ENCODE measurements at places on chromosomes 4 and X. TPM values are rescaled to one million over a fixed set of nuclear protein-coding genes. Genes with fewer than 3 reads are reported as not detected.

PNMA3 gene
- total RNA-seq = 15.0 TPM

RBM3 gene
- total RNA-seq = 153 TPM

VSIG1 gene
- total RNA-seq = 0.31 TPM

CXorf49 gene
- not detected for total RNA-seq

PDLIM3 gene
- 22.5 TPM for total RNA-seq

CTAG1B gene
- not detected for total RNA-seq

ASB5 gene
- total RNA-seq = not detected

SSX4B gene
- not detected for total RNA-seq

HSD17B13 gene
- total RNA-seq = 0.94 TPM

RHOH gene
- not detected for total RNA-seq

TLR8 gene
- 0.31 TPM for total RNA-seq

RTL3 gene
- total RNA-seq = not detected

CCNA2 gene
- total RNA-seq = 10.3 TPM

DUX4 gene
- not detected for total RNA-seq

ASB9 gene
- total RNA-seq = 1.6 TPM

CXorf51B gene
- not detected for total RNA-seq

DCUN1D4 gene
- total RNA-seq = 111 TPM

PDHA2 gene
- not detected for total RNA-seq

RHOXF2 gene
- not detected for total RNA-seq

PASD1 gene
- not detected for total RNA-seq

ANKRD17 gene
- 124 TPM for total RNA-seq

ESX1 gene
- not detected for total RNA-seq

FRMPD4 gene
- total RNA-seq = 34.1 TPM

TCEAL6 gene
- total RNA-seq = 5.9 TPM

SOX3 gene
- total RNA-seq = 4.7 TPM

CHRDL1 gene
- 36.9 TPM for total RNA-seq

CFAP99 gene
- not detected for total RNA-seq

HSFX1 gene
- 4.4 TPM for total RNA-seq

JAKMIP1 gene
- 29.4 TPM for total RNA-seq

VCX2 gene
- total RNA-seq = not detected

GRIA3 gene
- 101 TPM for total RNA-seq

RS1 gene
- total RNA-seq = not detected

MMAA gene
- total RNA-seq = 11.0 TPM

ADH4 gene
- total RNA-seq = not detected

LONRF3 gene
- 2.5 TPM for total RNA-seq

XAGE1B gene
- not detected for total RNA-seq

GPC3 gene
- 1.3 TPM for total RNA-seq
